ENCODE measurements at places on chromosomes 4 and X.
A peak's percentile ranks its signal among the peaks of the same experiment; 100 is the strongest.

GRCh38 chr4:127623797-127624083 is 9.0 kb upstream of the INTU start:
- DNase-seq = peak; percentile 34

- no peak for DNase-seq
These were observed 10.4 kb upstream of the ARHGEF38 start for GRCh38 chr4:105542039-105542438.

- no peak for DNase-seq
These were observed 16.9 kb downstream of the WDR1 start for GRCh38 chr4:10099499-10100325.

- DNase-seq = no peak
These were observed 42.5 kb upstream of the CBR4 start for GRCh38 chr4:169052594-169052945.

DNA sequence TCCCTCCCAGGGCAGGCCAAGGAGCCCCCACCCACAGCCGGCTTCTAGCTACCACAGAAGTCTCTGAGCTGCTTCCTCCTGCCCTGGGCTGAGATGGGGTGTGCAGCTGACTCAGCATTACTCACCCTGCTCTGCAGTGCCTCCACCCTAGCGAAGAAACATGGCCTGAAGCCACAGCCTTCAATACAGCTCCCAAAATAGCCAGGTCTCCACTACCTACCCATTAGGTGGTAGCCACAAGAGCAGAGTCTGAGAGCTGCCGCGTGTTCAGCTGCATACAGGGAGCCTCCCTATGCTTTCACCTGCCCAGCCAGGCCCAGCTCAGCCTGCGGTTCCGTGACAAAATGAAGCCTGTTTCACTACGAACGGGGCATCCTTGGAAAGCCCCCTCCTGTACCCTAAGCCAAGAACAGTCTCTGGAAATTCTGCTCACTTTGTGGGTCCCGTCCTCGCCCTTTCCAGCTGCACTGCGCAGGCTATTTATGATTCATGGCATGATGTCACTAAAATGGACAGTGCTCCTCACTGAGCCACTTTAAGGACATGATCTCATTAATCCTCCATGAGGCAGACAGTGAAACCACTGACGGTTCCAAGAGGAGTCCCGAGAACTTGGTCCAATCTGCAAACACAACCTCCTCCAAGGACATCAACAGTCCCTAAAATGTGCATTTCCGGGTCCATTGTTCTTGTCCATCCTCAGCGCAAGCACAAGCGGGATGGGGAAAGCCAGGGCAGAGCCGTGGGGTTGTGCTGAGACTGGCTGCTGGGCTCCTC is 20.2 kb downstream of the WDR1 start:
- DNase-seq = peak; percentile 94

GRCh38 chr4:15652841-15653240 is 2.3 kb downstream of the FBXL5 start:
- peak; percentile 12 for DNase-seq

GRCh38 chr4:87499403-87500091 is 29.6 kb downstream of the SPARCL1 start:
- no peak for DNase-seq

All from fibroblast of mammary gland (primary cell).